GDM1 (cell line): ENCODE measurements at places on chromosomes 5 and 9.

- no peak for DNase-seq
Measured at GRCh38 chr5:4206127-4206526, 610.5 kb downstream of the IRX1 start.

GRCh38 chr5:34686762-34687268, 30.7 kb downstream of the RAI14 start:
- no peak for DNase-seq

GRCh38 chr5:176559683-176560082, 10.5 kb downstream of the CDHR2 start:
- DNase-seq = no peak

- DNase-seq = no peak
Measured at GRCh38 chr9:8772302-8772701, 972.7 kb upstream of the DMAC1 start.
